ENCODE measurements at places on chromosomes 1 and 21.

DNA sequence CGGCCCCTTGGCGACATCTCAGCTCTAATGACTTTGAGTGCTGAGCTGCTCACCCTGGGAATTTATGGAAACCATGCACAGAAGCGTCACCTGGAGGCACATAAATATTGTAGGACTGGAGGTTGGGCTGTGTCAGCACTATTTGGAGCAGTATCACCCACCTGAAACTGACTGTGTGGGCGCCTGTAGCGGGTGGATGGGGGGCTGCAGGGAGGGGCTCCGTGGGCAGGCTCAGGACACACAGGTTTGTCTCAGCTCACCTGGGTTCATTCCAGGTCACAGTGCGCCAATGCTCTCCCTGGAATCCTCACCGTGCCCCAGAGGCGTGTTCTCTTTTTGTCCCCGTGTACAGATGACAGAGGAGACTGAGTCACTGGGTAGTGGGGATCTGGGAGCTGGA lies 74.8 kb upstream of the ACTL8 start:
- no peak for DNase-seq

DNA sequence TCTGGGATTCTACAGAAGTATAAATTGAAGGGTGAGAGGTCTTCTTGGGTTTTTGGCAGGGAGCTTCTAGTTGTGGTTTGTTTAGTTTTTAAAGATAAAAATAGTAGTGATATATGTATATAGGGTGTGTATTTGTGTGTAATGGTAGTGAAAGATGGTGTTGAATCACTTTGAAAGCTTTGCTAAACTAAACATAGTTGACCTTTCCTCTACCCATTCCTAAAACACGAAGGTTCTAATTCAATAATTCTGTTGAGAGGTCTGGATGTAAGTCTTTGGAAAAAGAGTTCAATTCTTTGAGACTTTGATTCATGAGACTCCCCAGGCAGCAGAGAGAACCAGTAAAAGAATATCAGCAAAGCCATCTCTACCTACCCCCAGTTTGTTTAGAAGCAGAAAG lies 247.9 kb upstream of the DUSP10 start:
- no peak for DNase-seq

DNA sequence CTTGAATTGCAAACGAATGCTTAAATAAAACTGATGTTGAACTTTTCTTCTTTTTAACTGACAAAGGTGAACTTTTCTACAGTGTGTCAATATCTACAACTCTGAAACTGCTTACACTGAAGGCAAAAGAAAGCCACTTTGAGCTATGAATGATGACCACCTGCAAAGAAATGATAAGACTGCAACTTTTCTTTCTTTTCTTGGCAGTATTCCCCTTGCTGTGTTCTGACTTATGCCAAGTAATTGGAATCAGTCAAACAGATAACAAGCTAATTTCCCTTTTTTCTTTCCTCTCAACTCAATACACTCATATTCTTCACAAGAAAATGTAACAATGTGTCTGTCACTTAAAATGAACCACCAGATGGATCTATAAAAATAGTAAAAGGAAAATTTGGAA lies 588.1 kb upstream of the BRINP3 start:
- no peak for DNase-seq

- DNase-seq = no peak
These were observed 18.0 kb upstream of the OLIG1 start for GRCh38 chr21:33051925-33052324.

DNA sequence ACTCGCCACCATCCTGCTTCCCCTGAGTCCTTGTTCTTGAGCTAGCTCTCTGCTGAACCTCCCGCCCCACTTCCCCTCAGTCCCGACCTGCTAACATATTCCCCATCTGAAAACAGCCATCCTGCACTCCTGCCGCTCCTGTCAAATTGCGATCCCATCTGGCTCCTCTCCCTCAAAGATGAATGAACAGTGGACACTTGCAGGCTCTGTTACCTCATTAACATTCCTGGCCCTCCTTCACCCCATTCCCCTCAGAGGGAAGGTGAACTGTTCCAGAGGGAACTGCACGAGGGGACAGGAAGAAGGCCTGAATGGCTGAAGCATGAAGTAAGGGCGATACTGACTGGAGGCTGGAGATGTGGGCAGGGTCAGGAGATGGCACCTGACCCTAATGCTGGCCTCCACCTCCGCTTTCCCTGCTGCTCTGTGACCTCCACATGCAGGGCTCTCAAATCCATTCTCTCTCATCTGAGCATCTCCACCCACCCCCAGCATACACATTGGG lies 7.4 kb upstream of the CELSR2 start:
- no peak for DNase-seq

- no peak for DNase-seq
These were observed 1.1 kb upstream of the B3GALT5 start for GRCh38 chr21:39611551-39612190.

- no peak for DNase-seq
These were observed 51.5 kb downstream of the MAP3K7CL start for GRCh38 chr21:29181799-29182470.

- no peak for DNase-seq
These were observed 630.0 kb upstream of the ADGRL2 start for GRCh38 chr1:81170721-81171120.
